SJCRH30 (cell line): ENCODE measurements at places on chromosomes 3 and 15. TPM values are rescaled to one million over a fixed set of nuclear protein-coding genes. Genes with fewer than 3 reads are reported as not detected.

CCDC71 gene
- 16.0 and 19.3 TPM in 2 replicates for total RNA-seq

DENND6A gene
- total RNA-seq, result 18.1 and 19.8 TPM in 2 replicates

GOLGA8G gene
- total RNA-seq, result not detected in 2 replicates

- H3K4me3 ChIP-seq, result peak overlapping the region; percentile 81
- H3K36me3 ChIP-seq, result no peaks in the 10 kb centered on the region
- H3K4me1 ChIP-seq, result no peaks in the 10 kb centered on the region
Measured at GRCh38 chr3:32237670-32238452, 619 bp upstream of the CMTM8 start.

- H3K4me3 ChIP-seq, result no peak overlapping the region
- DNase-seq, result peak; percentile 13
- peaks cover 21% of the 10 kb centered on the region for H3K4me1 ChIP-seq
- no peaks in the 10 kb centered on the region for H3K27me3 ChIP-seq
Measured at GRCh38 chr3:99568663-99569335, 69.6 kb upstream of the COL8A1 start.

TRIM59 gene
- 39.1 and 39.9 TPM in 2 replicates for total RNA-seq

DNA sequence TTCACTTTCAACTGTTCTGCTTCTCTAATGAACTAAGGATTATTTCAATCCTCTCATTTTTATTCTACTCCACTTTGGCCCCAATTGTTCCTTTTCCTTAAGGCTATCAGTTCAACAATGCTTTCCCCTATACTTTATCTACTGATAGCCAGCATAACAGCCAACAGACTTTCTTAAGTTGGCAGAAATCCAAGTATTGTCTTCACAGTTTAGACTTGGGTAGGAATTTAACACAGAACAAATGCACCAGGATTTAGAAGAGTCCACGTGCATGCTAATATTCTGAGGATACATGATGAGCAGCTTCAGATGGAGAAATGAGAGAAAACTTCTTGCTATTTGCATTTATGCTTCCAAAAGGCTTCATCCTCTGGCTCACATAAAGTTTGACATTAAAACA, 54.8 kb downstream of the FBN1 start:
- H3K36me3 ChIP-seq, result no peaks in the 10 kb centered on the region
- H3K4me3 ChIP-seq, result no peak overlapping the region
- H3K27me3 ChIP-seq, result no peaks in the 10 kb centered on the region
- no peak for DNase-seq

- no peak overlapping the region for H3K4me3 ChIP-seq
- H3K36me3 ChIP-seq, result no peaks in the 10 kb centered on the region
- no peaks in the 10 kb centered on the region for H3K4me1 ChIP-seq
- DNase-seq, result no peak
Measured at GRCh38 chr3:71464613-71465012, 118.9 kb downstream of the FOXP1 start.

DNA sequence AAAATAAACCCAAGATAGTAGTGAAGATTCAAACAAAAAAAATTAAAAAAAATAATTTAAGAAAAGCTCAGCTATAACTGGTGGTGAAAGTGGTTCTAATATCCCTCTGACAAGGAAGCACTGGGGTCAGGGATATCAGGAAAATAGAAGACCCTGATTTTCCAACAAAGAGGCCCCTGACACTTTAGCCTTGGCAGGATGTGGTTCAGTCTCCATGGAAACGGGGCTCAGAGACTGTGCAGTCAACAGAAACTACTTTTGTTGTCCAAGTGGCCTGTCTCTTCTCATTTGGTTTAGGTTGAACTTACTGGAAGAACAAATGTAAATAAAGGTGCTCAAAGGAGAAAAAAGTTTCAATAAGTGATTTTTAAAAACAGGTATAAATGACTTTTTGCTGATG, 27.2 kb downstream of the INTS14 start:
- peaks cover 27% of the 10 kb centered on the region for H3K36me3 ChIP-seq
- peak overlapping the region; percentile 6; the same call in 1 of the 2 replicates for H3K27ac ChIP-seq
- H3K4me3 ChIP-seq, result no peak overlapping the region

THPO gene
- total RNA-seq, result 0.61 and 1.2 TPM in 2 replicates

DNA sequence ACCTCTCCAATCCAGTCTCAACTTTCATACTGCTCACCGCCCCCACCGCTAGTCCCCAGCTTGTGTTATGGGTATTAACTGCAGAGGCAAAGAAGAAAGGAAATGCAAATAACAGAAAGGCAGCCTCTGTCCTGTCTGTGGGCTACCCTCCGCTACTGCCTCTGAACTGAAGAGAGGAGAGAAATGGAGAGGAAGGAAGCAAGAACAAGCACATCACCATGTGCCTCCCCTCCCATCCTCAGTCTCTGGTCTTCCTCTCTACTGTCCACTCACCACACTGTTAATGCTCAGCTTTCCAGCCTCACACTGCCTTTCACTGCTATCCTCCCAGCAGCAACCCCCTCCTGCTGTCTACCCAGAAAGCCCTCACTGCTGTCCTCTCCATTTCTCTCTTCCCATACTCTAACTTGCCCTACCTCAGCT, 139.0 kb upstream of the SLC2A2 start:
- 0 out of 2 replicates have a peak, but pooled peaks cover 5% of the 10 kb centered on the region for H3K36me3 ChIP-seq
- H3K27ac ChIP-seq, result no peak overlapping the region
- no peaks in the 10 kb centered on the region for H3K27me3 ChIP-seq
- DNase-seq, result no peak
- no peaks in the 10 kb centered on the region for H3K4me1 ChIP-seq

HPS3 gene
- total RNA-seq, result 12.0 and 14.2 TPM in 2 replicates

GRCh38 chr3:186004671-186005070, 66.9 kb upstream of the TRA2B start:
- no peaks in the 10 kb centered on the region; the same call in 1 of the 2 replicates for H3K4me1 ChIP-seq
- H3K36me3 ChIP-seq, result no peaks in the 10 kb centered on the region
- no peak overlapping the region for H3K27ac ChIP-seq

GRCh38 chr3:124520970-124521369, 209.3 kb upstream of the UMPS start:
- no peak for DNase-seq
- no peaks in the 10 kb centered on the region for H3K4me1 ChIP-seq
- no peak overlapping the region for H3K27ac ChIP-seq
- no peak overlapping the region for H3K4me3 ChIP-seq

DNA sequence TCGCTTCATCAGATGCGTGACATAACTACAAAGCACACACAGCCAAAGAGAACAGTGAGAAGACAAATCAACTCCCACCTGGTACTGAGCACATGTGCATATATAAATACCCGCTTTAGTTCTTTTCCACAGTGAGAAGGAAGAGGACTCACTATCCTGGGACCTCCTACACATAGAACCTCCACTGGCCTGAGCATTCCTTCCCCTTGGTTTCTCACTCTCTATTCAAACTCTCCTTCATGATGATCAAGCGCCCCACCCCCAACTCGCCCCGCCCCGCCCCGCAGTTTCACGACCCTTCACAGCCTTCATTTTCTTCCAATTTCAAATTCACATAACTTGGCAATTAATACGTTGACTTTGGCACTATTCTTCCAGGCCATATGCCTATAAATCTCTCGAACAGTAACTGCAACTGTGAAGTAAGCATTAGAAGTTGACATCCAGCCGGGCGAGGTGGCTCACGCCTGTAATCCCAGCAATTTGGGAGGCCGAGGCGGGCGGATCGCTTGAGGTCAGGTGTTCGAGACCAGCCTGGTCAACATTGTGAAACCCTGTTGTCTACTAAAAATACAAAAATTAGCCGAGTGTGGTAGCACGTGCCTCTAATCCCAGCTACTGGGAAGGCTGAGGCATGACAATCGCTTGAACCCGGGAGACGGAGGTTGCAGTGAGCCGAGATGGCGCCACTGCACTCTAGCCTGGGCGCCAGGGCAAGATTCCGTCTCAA, 1.1 kb downstream of the RPS17 start:
- H3K4me1 ChIP-seq, result peaks cover 4% of the 10 kb centered on the region; the same call in 1 of the 2 replicates
- DNase-seq, result no peak
- peak overlapping the region; percentile 84 for H3K4me3 ChIP-seq
- H3K27ac ChIP-seq, result peak overlapping the region; percentile 88

DNA sequence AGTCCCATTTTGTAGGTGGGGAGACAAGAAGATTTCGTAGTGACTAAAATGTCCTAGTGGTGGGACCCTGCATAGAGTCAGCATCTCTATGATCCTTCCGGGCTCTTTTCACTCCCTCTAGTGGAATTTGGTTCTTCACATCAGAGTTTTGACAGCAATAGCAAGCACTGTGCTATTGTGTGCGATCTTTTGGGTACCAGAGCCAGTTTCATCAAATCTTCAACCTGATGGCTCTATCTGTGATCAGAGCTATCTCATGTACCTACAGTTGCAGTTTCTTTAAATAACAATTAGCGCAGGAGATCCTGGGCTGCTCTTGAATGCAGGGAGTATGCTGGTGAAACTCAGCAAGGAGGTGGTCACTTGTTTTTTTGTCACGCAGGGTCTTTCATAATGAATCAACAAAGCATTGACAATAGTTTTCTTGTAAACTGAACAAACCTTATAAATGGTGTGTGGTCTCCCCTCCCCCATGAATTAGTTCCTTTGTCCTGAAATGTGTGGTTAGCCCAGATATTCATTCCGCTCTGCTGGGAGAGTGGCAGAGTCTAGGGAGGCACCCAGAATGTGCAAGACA, 257.2 kb upstream of the SOX2 start:
- peak; percentile 3 for DNase-seq
- no peaks in the 10 kb centered on the region for H3K36me3 ChIP-seq
- H3K4me1 ChIP-seq, result no peaks in the 10 kb centered on the region
- H3K27me3 ChIP-seq, result no peaks in the 10 kb centered on the region

DNA sequence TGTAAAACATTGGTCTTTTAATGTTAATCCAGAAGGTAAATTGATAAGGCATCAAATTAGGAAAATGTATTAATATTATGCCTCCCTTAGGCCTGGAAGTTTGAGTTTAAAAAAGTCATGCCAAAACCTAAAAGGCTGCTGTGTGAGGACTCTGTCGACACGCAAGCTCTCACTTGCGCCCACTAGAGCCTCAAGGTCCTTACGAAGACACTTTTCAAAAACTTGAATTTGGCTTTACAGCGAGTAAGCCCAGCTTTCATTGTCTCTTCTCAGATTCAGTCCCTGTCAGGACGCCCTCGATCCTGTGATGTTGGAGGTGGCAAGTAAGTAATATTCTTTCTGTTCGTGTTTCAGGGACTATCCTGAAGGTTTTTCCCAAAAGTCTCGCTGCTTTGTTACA, 89.7 kb downstream of the CRTC3 start:
- H3K27me3 ChIP-seq, result no peaks in the 10 kb centered on the region
- H3K4me3 ChIP-seq, result no peak overlapping the region
- H3K27ac ChIP-seq, result no peak overlapping the region
- no peaks in the 10 kb centered on the region; the same call in none of the 2 replicates for H3K36me3 ChIP-seq
- DNase-seq, result no peak
